NCI-H1092 treated with DMSO at 0.1 percent for 48 hours (cell line): ENCODE measurements at places on chromosomes 4 and X.

DNA sequence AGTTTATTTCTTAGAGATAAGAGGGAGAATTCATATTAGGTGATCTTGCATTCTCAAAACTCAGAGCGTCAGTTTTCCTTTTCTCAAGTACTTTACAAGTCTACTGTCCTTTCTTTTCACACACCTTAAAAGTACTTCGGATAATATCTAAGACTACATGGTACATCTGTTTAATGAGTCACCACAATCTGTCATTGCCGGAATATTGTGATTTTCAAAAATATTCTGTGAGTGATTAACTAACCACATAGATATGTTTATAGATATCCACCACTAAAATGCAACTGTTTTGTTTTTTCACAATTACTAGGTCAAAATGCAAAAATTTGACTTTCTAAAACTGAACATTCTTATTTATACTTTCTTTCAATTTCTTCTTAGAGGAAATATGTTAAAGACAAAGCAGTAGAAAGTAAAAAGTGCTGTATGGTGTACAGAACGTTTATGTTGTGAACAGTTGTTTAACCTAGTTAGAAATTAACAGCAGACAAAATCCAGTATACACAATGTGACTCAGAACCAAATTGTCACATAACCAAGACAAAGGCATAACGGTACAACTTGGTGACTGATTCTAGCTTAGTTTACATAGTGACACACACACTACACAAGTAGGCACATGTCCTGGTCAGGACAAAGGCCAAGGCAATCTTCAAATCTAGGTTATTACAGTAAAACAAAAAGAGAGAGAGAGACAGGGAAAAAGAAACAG, 482.9 kb downstream of the NAF1 start:
- no peak for DNase-seq

DNA sequence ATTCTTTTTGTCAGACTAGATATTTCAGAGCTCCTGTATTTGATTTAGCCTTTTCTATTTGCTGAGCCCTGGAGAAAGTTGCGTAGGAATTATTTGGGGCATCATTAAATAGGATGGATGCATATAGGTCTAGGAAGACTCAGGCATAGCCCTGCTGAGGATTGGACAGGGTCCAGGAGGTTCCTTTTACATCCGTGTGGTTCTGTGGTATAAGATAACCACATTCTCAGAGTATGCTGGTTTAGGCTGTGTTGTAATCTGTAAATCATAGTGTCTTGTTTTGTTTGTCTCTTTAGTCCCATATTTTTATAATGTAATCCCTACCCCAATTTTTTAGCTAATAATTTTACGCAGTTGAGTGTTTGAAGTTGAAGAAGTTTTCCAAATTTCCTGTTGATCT, 513.7 kb downstream of the RPA4 start:
- DNase-seq: no peak

DNA sequence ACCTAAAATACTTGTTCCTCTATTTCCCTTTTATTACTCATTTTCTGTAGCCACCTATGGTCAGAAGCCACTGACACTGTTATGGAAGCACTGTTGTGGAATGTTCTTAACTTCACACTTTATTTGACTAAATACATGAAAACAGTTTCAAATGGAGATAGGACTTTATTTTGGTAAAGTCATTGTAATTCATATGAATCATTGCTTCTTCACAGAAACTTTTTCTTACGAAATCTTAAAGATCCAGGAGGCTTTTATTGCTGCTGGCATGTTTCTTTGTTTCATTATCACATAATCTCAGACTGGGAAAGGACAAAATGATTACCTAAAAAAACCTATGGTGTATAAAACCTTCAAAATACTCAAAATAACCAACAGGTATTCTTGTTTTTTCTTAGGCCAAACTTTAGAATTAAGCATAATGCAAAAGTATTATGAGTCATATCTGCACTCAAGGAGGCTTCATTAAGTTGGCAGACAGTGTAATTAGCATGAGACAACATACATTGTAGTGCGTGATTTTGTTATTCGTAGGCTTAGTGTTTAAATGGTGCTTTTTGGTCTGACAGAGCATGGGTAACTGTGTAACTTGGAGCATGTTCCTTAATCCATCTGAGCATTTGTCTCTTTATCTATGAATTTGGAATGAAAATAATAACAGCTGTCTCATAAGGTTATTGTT, 58.0 kb downstream of the SH3BGRL start:
- no peak for DNase-seq

- DNase-seq: no peak
Observed at GRCh38 chr4:143858456-143858855, 46.9 kb downstream of the GYPE start.

DNA sequence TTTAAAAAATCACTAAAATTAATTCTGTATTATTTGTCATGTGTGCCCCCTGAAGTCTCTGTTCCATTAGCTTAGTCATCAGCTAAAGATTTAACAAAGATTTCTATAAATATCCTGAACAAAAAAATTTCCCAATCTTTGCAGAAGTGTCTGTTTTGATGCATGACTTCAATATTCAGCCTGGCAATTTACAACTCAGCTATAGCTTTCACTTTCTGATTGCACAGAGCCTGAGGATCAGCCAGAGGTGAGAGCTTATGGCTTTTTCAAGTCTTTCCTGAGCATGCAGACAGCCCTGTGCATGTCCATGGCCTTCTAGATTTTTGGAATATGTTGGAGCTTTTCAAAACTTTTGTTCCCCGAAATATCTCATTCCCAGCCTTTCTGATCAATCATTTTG, 420.1 kb downstream of the ZNF674 start:
- no peak for DNase-seq

DNA sequence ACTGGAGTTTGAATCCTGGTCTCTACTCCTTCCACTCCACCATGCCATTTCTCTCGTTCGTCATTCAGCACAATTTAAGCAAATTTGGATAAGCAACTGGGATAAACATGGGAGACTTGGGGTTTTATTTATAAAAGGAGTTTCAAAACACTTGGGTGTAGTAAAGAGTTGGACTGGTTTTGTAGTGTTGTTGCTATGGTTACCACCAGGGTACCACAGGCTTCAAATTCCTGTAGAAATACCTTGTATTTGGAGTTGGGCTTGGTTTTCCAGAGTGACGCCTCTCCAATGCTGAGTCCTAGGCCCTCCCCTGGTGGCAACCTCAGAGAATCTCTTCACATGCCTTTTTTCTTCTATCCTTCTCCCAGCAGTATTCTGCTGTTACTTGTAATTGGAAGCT, 27.9 kb upstream of the PHOX2B start:
- DNase-seq: no peak

DNA sequence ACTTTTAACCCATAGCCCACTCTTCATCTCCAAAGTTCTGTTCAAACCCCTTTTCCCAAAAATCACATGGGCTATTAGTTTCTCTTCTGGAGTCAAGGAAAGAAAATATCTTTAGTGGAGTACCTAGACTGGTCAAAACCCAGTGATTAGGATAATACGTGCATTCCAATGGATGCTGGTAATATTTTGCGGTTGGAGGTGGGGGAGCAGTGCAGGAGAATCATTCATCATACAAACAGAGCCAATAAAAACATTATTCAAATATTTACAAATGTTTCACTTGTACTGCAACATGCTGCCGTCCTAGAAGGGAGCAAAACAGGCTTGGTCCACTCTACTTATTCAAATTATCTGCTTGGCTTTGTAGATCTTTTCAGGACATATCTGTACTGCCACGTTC, 57.2 kb upstream of the RAB9B start:
- DNase-seq: no peak

- no peak for DNase-seq
Observed at GRCh38 chr4:158656439-158656838, 15.2 kb downstream of the C4orf46 start.

DNA sequence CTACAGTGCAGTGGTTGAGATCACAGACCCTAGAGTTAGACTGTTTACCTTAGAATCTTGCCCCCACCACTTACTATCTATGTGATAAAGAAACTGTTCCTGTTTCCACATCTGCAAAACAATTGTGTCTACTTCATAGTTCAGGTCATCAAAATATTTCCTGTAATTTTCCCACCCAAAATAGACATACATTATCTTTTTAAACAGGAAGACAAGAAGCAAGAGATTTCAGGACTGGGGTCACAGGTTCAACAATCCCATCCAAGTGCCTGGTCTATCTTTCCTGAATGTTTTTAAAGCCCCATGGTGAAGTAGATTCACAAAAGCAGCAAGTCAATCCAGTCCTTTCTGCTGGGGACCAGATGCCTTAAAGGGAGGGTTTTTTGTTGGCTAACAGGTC, 41.8 kb upstream of the CT47C1 start:
- DNase-seq: no peak

DNA sequence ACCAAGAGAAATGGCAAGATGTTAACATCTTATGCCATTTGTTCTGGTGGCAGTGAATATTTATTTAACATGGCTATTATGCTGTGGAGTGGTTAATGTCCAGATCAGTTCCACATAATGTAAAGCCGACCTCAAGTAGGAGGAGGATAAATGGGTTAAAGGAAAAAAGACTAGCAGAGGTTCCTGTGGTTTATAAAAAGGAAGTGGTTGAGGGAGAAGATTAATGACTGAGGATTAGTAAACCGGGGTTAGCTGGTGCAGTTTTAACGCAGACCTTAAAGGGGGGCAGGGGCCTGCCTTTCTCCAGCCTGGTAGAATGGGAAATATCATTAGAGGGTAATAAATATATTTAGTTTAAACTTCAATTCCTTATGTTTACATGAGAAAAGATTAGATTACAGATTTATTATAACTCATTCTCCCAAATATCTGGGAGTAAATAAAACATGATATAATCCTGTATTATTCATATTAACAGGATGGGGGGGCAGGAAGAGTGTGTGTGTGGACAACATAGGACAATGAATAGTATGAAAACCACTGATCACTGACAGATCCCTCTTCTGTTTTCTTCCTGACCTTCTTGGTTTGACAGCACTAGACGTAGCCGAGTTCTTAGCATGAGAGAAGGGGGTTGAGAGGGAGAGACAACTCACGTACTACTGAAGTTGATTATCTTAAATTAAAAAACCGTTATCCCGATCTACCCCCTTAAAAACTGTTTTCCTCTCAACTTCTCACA, 124.1 kb upstream of the LIMCH1 start:
- DNase-seq: no peak

DNA sequence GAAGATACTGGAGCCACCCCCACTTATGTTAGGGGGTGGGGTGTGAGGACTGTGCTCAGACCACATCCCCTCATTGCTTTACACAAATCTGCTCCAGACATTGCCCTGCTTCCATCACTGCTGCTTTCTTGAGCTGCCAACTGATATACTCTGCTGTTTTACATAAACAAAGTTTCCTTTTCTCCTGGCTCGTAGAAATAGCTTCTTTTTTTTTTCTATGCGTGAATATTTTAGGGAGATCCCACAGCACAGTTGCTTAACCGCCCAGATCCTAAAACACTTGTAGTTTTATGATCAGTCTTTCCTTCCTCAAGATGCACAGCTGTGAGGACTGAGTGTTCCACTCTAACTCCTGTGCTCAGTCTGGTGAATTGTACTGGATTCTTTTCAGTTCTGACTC, 768.4 kb downstream of the PCDH18 start:
- DNase-seq: no peak

DNA sequence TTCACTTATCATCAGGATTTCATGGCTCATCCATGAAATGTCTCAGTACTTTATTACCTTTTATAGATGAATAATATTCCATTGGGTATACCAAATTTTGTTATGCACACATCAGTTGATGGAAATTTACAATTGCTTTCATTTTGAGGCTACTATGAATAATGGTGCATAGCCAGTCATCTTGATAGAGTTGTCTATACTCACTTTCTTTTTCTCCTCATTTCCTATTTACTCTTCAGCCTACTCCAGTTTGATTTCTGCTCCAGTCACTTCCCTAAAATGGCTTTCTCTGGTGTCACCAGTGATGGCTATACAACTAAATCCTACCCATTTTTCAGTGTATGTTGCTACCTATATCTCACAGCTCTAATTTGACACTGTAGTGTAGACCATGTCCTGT, 743.5 kb upstream of the MAGEB2 start:
- DNase-seq: no peak

DNA sequence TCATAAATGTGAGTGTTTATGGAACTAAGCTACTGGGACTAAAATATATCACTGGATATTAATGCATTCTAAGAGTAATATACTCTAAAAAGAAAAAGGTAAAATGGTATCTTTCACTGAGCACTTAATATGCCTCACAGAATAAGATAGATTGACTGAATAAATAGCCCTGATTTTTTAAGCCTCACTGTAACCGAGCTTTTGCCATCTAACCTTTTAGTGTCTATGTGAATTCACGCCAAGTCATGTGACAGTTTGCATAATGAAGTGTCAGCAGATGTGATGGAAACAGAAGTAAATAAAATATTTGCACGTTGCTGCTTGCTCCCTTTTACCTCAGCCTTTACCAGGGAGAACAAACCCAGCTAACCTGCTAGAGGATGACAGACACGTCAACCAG, 119.7 kb upstream of the NWD2 start:
- DNase-seq: no peak

DNA sequence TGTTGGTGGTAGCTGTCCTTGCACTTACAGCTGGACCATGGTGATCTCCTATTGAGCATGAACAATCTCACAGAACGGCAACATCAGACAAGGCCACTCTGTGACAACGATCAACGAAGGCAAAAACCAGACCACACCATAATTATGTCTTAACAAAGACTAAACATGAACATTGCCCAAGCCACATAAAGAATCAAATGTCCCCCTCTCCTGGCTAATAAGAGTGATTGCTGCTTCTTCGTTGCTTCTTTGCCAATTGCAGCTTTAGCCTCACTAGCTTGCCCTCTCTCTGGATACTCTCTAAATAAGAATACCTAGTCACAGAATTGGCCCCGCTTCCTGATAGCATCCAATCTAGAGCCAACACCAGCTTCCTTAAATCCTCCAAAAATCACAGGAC, 41.5 kb upstream of the PGRMC1 start:
- DNase-seq: no peak

GRCh38 chr4:53608242-53608641, 17.0 kb upstream of the LNX1 start:
- no peak for DNase-seq

GRCh38 chr4:102390438-102390837, 45.2 kb upstream of the SLC39A8 start:
- DNase-seq: no peak

GRCh38 chrX:140123446-140123845, 158.1 kb upstream of the CXorf66 start:
- no peak for DNase-seq
